ENCODE measurements at places on chromosomes 1 and 21.
A peak's percentile ranks its signal among the peaks of the same experiment; 100 is the strongest.

DNA sequence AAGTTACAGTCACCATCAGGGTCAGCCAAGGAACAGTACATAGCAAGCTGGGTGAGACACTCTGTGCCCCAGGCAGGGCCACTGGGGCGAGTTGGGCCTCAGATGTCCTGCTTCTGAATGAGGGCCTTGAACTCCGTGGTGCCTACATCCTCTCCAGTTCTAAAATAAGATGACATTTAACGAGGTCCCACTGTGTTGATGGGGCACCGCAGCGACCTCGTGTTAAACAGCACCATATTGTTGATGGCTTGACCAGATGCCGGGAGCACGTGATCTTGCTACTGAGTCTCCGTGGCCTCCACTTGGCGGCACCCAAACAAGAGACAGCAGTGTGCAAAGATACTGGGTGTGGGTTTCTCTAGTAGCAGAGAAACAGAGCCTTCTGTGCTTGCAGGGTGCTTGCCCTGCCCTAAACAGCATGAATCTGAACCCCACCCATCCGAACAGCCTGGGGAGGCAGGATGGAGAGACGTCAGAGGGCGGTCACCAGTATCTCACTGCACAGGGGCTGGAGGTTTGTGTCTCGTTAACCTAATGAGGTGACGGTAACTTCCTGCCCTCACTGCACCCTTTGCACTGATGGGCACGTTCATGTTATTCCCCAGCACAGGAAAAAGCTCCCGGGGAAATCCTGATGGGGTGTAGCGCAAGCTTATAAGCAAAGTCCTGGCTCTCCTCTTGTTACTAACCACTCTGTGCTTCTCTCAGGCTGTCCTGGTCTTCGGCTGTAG, 324.4 kb downstream of the AJAP1 start:
- no peak for DNase-seq

DNA sequence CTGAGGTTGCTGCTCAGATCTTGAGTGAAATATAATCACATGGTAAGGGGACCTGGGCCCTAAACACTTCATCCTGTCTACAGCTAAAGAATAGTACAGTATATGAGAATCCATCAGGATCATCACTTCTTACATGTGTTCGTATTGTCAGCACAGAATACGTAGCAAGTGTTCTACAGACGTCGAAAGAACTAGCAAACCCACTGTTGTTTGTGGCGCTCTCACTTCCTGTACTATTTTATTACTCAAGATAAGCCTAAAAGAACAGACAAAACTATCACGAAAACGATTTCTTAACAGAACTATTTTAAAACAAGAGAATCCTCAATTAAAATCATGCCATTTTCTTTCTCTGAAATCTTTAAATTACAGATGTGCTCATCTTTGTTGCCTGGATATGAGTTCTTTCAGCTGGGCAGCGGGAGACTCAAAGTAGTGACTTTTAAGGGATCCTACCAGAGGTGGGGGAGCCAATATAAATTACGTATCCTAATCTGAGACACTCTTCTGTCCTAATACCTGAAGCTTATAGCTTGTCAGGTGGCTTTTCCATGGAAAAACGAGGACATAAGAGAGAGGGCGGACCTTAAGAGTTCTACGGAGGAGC, 724 bp downstream of the ST7L start:
- DNase-seq = no peak

DNA sequence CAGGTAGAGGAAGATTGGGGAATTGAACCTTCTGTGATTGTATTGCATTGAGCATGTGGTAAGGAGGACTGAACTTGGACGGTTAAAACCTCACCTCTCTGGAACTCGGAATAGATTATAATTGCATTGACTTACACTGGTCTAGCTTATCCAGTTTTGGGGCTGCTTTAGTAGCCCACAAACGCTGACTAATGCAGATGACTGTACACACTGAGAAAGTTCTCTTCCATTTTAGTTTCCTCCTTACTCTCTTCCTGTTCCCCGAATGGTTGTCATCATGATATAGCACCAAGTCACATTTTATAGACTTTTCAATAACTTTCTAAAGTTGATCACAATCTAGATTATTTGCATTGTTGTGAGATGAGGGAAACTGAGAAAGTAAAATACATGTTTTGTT, 78.2 kb downstream of the NFIA start:
- no peak for DNase-seq

DNA sequence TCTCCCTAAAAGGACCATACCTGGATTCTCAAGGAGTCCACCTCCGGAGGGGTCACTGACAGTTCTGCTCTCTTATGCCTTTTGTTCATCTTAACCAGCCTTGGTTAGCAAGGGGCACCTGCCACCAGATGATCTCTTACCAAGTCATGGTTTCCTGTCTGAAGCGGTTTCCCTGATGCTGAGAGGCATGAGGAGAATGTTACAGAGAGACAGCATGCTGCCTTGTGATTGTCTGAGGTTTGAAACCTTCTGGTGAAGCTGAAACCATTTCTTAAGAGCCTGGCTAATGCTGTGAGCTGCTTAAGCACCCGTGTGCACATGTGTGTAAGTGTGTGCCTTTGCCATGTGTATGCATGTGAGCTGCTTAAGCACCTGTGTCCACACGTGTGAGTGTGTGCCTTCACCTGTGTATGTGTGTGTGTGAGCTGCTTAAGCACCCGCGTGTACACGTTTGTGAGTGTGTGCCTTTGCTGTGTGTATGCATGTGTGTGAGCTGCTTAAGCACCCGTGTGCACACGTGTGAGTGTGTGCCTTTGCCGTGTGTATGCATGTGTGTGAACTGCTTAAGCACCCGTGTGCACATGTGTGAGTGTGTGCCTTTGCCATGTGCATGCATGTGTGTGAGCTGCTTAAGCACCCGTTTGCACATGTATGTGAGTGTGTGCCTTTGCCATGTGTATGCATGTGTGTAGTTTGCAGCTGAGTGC, 136.4 kb upstream of the COL6A1 start:
- DNase-seq = no peak

- DNase-seq = no peak
Observed at GRCh38 chr1:232457595-232457994, 172.3 kb downstream of the SIPA1L2 start.

DNA sequence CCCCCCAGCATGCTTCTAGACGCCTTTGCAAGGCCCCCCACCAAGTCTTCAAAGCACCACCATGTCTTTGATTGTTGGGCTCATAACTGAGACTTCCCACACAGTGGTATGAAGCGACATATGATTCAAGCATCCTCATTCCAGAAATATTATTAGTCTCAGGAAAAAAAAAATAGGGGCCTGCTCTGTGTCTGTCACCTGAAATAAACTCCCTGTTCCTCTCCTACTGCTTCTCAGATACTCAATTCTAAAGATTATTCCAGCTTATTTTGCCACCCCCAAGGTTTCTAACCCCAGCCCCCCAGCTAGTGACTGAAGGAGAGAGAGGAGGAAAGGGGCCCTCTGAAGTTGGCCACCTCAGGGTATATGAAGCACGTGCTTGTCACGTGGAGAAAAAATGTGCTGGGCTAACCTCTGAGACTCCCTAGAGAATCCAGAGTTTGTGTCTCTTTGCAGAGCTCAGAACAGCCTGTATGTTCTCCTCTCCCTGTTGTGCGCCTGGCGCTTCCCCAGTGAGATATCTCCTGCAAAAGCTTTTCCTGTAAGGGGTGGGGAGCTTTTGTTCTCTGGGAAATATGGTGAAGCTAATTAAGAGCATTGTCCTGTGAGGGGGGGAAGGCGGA, 35.9 kb upstream of the RASAL2 start:
- no peak for DNase-seq

GRCh38 chr1:235883261-235883927, 16.7 kb upstream of the LYST start:
- DNase-seq = peak; percentile 86

GRCh38 chr1:52567943-52568342, 15.1 kb upstream of the TUT4 start:
- DNase-seq = no peak

Measured in NCI-H2171 treated with DMSO at 0.1 percent for 48 hours (cell line).